ENCODE measurements at places on chromosomes 2 and 18.

DNA sequence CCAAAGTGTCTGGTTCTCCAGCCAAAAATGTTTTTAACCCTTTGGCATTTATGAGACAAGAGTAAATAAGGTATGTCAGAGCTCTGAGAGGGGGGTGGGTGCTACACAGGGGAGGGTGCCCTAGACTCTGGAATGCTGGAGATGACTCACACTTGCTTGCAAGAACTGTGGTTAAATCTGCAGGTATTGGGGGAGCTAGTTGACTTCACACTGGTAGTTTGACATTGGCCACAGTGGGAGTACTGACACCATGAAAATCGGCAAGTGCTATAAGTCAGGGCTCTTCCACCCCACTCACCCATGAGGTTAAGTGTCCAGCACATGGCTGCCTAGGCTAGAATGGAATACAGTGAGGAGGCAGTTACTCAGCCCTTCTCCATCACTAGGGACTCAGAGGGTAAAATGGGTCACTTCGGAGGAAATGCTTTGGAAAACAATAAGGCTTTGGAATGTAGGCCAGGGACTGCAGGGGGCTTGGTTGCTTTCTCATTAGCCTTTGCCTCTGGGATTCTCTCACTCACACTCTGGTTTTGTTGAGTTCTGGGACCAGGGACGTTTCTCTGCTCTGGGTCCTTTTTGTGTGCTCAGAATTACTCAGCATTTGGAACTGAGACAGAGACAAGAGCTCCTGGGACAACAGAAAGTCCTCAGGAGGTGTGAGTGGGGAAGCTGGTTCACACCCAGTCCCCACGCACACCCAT is 91.6 kb downstream of the ACKR3 start:
- DNase-seq = no peak

DNA sequence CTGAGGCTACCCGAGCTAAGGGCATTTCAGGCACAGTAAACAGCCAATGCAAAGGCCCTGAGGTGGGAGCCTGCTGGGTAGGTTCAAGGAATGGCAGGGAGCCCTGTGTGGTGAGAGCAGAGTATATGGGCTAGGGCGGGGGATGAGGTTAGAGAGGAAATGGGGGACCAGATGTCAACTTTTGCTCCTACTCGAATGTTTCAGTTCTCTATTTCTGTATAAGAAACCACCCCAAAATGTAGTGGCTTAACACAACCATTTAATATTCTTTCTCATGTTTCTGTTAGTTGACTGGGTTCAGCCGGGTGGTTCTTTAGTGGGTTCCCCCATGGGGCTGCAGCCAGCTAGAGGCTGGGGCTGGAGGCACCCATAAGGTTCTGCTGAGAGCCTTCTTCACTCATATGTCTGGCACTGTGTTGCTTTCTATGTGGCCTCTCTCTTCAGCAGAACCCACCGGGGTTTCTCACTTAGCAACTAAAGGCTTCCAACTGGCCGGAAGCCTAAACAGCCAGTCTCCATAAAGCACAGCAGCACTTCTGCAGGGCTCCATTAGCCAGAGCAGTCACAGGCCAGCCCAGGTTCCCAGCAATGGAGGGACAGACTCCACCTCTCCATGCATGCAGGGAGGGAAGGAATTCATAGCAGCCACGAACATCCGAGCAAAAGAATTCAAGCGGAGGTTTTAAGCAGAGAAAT is 5.6 kb upstream of the ATOH8 start:
- DNase-seq = no peak

DNA sequence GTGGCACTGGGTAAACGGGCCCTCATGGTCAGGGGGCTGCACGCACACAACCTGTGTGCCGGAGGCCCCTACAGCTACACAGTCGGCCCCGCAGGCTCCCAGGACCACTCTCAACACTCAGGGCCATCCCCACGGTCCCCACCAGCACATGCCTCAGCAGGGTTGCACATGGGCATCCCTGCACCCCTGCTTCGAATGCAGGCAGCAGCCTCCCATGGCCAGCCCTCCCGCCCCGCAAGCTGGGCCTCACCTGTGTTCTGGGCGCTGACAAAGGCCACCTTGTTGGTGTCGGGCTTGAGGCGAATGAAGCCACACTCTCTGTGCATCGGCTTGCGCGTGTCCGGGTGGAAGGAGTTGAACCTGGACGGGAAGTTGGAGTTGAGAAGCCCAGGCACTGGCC is 34.2 kb downstream of the THAP4 start:
- no peak for DNase-seq

DNA sequence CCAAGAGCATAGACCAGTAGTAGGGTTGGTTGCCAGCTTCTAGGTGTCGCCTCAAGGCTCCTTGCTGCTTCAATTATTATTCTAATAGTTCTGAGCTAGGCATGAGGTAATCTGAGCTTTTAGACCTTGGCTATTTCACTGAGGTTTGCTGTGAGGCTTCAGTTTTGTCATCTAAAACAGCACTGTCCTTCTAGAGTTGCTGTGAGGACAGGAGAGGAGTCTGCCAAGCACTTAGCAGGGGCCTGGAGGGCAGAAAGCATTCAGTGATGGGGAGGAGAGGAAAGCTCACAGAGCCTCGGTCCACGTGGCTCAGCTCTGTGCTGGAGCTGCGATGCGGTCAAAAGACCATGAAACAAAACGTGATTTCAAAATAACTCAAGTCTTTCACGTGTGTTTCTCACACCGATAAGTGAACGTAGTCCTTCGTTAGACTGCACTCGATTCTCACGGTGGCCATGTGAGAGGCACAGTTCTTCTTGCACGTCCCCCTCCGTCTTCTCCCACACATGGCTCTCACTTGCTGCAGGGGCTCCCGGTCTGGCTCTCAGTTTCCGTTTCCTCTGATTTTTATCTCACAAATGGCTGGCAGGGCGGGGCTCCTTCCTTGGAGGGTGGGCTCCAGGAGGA is 113.7 kb downstream of the B3GNT2 start:
- DNase-seq = no peak
